Fibroblast of upper back skin (primary cell): ENCODE measurements at places on chromosomes 16 and 17.
A peak's percentile ranks its signal among the peaks of the same experiment; 100 is the strongest.

DNA sequence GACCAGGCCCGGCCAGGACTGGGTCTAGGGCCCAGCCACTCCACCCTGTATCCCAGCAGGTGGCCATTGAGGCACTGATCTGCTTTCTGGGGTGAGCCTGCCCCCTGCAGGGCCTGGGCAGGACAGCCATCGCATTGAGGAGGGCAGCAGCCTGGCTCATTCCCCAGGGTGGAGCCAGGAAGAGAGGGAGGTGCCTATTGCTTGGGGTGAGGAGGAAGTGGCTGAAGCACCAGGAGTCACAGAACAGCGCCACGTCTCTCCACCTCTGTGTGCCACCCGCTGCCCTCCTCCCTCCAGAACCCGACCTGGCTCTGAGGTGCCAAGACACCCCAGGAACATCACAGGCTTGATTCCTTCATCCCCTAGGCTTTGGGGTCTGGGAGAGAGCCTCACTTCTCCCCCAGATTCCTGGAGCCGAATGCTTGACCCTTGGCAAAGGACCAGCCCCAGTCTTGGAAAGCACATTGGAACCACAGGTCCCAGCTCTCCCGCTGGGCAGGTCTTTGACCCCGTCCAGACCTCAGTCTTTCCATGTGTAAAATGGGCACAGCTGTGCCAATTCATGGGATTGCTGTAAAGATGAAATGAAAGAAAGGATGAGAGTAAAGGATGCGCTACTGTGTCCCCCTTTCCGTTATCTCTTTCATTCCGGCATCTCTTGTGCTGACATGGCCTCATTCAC, 7.2 kb upstream of the KRT36 start:
- DNase-seq, result peak; percentile 78

DNA sequence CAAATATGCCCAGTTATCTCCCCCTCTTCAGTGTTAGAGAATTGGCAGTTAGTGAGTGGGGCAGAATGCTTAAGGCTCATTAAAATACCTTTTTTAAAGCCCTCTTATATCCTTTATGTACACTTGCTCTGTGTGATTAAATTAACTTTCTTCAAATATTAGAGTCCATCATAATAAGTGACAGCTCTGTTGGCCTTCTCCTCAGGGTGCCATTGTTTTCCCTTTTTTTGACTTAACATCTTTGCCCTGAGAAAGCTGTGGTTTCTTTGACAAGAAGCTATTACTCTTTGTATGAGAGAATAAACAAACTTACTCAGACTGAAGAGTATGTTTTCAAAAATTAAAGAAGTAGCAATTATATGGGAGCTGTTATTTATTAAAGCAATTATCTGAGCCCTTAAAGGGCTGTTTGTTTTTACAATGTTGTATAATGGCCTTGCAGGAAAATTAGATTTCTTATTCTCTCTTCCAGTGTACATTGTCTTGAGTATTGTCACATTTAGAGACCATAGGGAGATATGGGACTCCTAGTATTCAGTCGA, 13.4 kb downstream of the RBBP6 start:
- no peak for DNase-seq

DNA sequence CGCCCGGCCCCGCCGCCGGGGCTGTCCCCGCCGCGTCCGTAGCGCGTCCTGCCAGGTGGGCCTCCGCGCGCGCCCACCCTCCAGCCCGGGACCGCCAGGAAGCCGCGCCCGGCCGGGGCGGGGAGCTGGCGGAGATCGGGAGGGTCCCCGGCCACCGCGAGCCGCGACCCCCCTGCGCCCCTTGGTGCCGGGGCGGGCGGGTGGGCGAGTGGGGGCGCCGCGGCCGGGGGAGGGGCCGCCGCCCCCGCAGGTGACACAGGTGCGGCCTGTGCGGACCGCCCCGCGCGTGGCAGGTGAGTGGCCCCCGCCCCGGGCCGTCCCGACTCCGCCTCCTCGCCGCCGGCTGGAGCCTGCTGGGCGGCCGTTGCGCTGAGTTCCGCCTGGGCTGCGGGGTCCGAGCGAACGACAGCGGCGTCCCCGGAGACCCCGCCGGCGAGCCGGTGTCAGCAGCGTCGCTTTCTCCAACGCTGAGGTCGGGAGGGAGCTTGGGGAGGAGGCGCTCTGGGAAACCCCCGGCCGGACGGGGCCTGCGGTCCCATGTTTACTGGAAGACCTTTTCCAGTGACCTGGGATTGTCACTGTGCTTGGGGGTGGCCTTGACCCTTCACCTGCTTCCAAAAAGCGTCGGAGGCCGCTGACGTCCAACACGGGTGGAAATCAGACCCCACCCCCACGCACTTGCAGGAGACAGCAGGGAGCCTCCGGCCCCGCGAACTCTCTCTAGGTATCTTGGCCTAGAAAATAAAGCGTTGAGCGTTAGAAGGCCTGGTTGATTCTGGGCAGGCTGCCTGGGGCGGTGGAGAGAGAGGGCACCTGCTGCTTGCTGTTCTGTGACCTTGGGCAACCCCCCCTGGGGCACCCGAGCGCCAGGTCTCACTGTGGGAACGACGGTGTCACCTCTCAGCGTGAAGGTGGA, 542 bp downstream of the KLHL36 start:
- no peak for DNase-seq

DNA sequence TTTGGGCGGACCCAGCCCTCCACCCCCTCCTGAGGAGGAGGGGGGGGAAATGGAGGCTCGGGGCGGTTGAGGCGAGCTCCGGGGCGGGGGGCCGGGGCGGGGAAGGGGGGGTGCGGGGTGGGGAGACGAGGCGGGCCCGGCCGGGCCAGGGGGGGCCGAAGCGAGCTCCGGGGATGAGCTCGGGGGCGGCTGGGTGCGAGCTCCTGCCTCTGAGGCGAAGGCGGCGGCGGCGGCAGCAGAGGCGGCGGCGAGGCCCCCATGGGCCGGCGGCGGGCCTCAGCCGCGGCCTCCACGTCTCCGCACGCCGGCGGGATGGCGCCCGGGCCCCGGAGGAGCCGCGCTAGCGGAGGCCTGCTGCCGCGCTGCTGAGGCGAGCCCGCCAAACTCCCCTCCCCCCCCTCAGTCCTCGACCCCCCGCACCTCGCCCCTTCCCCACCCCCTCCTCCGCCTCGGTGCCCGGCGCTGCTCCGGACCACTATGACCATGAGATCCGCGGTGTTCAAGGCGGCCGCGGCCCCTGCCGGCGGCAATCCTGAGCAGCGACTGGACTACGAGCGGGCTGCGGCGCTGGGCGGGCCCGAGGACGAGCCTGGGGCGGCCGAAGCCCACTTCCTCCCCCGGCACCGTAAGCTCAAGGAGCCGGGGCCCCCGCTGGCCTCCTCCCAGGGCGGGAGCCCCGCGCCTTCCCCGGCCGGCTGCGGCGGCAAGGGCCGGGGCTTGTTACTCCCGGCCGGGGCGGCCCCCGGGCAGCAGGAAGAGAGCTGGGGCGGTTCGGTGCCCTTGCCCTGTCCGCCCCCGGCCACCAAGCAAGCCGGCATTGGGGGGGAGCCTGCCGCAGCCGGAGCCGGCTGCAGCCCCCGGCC, 596 bp downstream of the MSL1 start:
- DNase-seq, result peak; percentile 43

- no peak for DNase-seq
These were observed 489 bp downstream of the ZC3H18 start for GRCh38 chr16:88570691-88571092.
